Left ventricle myocardium superior (tissue), 1 donor: ENCODE measurements at places on chromosomes 4 and X.

DNA sequence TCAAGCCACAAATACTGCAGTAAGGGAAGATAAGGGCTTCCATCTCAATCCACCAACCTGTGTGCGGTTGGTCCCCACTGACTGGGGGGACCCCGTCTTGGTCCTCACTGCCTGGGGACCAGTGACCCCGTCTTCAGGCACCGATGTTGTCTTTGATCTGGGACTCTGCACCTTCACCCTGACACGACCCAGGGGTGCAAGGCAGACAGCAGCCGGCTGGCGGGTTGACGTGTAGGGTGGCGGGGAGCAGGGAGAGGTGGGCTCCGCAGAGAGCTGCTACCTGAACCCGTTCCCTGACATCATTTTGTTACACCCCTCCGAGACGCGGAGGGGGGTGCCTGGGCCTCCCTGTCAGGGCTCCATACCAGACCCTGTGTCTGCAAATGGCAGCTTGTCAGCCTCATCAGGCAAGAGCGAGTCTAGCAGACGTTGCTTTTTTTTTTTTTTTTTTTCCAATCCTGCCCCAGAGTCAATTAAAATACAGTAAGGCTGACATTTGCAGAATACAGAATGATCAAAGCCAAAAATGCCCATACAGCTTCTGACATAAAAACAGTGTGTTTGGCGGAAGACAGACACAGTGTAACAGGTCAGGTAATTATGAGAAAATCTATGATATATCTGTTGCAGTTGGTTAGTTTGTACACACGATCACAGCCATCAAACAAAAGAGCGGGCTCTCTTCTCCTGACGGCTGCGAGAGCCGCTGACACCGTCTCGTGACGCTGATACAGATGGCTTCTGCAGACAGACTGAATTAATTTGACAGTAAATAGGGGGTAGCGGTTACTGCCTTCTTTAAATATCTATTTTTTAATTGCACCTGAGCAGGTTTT, 118.6 kb downstream of the CRLF2 start:
- no peak for DNase-seq

- no peak for DNase-seq
Measured at GRCh38 chr4:152946446-152946845, 10.3 kb downstream of the FHDC1 start.

- DNase-seq: no peak
Measured at GRCh38 chrX:40094900-40095582, 2.7 kb downstream of the BCOR start.

DNA sequence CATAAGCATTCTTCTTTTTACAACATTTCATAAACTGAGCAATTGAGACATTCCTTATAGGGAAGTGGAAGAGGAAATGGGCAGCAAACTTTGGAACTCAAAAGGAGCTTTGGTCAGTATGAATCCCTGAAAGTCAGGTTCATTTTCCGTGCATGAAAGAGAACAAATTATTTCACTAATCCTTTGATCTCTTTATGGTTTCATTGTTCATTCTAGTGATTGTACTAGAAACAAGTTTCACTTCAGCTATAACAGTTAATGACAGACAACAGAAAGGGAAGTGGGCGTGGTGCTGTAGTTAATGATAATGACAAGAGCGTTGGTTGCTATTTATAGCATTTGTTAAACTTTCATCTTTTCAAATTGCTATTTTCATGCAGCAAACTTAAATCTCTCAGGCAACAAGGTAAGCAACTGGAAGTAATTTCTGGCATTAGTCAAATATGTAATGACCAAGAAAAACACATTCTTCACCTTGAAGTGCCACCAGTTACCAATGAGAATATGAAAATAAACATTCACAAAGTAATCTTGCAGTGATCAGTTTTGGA, 98.4 kb downstream of the AREG start:
- DNase-seq: no peak

GRCh38 chr4:27360131-27360530, 499.5 kb downstream of the STIM2 start:
- DNase-seq: no peak

DNA sequence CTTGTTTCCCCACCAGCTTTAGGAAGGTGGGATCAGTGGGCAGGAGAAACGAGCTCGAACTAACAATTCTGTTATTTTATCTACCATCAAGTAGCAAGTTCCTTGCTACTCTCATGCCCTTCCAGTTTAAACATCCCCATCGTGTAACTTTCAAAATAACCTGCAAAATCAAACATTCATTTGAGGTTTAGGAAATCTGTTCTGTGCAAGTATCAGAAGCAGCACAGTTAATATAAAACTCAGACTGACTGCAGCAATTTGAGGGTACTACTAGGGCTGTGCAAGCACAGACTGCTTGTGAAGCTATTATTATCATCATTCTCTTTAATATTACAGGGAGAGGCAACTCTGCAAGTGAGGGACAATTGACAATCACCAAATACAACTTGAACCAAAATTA, 48.0 kb downstream of the CHST7 start:
- no peak for DNase-seq

GRCh38 chr4:110629780-110630687, 7.2 kb upstream of the PITX2 start:
- DNase-seq: no peak

- DNase-seq: no peak
Measured at GRCh38 chrX:148530464-148531077, 30.2 kb downstream of the AFF2 start.

GRCh38 chr4:107094976-107095375, 58.9 kb upstream of the DKK2 start:
- DNase-seq: no peak

- peak; percentile 53 for DNase-seq
Measured at GRCh38 chr4:26141911-26142638, 178.7 kb upstream of the RBPJ start.
